ENCODE measurements at places on chromosomes 6 and 20.

GRCh38 chr6:30206799-30207618, 6.2 kb downstream of the TRIM26 start:
- DNase-seq, result no peak

GRCh38 chr20:24118034-24118433, 129.5 kb upstream of the GGTLC1 start:
- DNase-seq, result no peak

DNA sequence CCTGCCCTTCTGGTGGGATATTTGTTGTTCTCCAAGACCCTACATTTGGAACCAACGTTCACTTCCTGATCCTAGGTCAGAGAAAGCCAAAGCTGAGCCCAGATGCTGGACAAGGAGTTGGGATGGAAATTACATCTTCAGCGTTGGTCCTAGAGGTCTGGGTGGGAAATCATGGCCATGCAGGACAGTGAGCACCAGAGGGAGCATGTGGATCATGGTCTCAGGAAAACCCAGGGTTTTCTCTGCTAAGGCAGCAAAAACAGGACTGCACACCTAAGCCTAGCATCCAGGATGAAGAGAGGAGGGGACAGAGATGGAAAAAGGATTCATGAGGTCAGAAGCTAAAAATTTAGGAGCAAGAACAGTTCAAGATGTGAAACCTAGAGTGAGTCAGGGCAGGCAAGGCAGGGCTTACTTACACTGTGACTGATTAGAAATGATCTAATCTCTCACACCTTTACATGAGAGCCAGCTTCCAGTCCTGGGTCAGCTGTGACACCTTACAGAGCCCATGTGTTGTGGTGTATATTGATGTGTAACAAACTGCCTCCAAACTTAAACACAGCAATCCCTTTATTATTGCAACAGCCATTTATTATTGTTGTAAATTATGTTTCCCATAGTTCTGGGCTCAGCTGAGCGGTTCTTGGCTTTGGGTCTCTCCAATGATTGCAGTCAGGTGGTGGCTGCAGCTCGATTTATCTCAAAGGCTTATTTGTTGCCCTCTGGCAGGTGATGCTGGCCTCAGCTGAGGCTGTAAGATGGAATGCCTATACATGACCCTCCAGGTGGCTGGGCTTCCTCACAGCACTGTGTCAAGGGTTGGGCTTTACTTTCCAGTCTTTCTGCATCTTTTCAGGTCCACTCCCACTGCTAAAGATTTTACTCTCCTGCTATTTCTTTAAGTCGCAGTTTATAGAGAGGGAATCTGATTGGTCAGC, 6.5 kb downstream of the C20orf202 start:
- DNase-seq, result no peak

- no peak for DNase-seq
Observed at GRCh38 chr20:53428996-53429395, 164.6 kb downstream of the ZNF217 start.

DNA sequence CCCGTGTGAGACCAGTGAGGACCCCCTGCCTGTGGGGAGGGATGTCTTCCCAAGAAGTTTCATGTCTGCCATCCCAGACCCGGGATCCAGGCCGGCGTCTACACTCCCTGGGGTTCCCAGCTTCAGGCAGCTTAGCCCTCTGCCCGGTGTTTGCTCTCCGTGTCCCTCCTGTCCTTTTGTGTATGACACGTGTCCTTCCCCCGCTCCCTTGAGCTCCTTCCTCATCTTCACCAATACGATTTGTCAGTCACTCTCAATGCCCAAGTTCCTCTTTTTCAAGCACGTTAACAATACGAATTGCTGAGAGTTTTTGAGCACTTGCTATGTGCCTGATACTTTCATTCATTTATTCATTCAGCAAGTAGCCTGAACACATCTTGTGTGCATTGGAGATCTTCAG, 115.6 kb upstream of the PTPN1 start:
- no peak for DNase-seq

GRCh38 chr6:7507600-7507999, 33.9 kb upstream of the DSP start:
- no peak for DNase-seq

DNA sequence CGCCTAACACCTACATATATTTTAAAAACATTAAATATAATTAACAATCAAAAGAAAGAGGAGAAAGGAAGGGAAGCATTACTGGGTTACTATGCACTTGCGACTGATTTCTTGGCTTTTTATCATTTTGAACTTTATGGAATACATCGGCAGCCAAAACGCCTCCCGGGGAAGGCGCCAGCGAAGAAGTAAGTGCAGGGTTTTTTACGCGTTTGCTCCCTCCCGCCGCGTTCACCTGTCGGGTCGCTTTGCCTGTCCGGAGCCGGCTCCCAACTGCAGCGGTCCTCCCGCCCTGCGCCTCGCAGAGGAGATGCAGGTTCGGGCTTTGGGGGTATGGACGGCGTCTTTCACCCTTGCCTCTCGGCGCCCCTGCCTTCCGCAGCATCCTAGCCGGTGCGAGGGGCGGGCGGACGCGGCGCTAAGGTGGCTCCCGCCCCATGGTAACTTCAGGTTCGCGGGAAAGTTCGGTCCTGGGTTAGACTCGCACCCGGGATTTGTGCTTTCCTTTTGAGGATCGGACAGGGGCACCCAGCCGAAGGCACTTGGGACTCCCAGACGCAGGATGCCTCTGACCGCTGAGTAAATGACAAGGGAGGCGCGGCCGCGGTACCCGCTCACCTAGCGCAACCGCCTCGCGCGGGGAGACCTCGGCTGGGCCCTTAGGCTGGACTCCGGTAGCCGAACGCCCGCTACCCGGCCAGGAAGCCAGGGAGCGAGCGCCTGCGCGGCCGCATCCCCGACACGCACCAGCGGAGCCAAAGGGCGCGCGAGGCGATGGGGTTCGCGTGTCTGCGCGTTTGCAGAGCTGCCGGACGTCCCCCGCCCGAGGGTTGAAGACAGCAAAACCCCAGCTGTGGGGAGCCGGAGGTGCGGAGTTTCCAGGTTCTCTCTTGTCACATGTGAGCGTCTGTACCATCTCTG, 891 bp downstream of the RSPO3 start:
- DNase-seq, result no peak

DNA sequence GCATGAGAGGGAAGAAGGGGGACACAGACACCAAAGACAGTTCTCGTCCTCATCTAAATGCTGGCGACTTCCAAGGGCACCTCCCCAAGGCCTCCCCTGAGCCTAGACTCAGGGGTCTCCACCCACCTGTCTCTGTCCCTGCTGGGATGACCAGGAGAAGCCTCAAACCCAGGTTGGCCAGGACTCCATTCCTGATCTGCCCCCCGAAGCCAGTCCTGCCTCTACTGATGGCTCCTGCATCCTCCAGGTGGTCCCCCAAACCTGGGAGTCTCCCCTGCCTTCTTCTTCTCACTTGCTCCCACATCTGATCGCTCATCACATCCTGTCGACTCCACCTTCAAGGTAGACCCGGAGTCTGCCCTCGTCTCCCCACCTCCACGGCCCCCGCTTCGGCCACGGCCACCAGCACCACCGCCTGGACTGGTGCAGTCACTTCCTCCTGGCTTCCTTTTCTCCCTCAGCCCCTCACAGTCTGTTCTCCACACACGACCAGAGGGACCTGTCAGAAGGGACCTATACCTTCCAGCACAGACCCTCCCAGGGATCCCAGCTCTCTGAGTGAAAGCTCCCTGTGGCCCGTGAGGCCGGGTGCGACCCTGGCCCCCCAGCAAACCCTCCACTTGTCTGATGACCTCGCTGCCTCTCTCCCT, 92.1 kb downstream of the CEBPB start:
- DNase-seq, result no peak

GRCh38 chr6:110366256-110366655, 8.1 kb upstream of the METTL24 start:
- no peak for DNase-seq

DNA sequence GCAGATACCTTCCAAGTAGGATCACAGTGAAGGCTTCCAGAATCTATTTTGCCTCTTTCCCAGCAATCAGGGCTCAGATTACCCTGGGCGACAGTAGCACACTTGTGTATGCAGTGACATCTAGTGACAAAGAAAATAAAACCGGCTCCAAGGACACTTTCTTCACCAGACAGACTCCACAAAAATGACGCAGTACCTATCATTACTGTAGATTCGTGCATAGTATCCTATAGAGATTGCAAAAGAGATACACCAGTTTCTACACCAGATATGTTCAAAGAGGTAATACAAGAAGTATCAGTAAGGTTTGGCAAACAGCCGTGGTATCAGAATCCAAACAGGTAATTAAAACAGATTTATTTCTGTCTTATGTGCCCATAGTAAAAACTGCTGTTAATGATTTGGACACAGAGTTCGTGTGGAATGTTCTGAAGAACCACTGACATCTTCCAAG, 600.4 kb upstream of the JAG1 start:
- no peak for DNase-seq

DNA sequence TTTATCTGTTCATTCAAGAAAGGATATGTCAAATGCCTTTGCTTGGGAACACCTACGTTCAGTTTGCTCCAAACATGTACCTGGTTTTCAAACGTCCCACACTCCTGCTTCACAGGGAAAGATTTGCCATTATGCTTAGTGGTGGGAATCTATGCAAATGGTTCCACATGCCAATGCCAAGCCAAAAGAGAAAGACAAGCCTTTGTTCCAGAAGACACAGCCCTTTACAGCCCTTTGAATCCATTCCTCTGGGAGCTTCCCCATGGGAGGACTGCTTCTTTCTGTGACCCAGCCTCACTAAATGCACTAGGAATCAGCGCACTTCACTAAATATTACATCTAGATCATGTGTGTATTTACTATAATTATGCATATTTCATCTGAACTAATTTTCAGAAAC, 619.5 kb downstream of the PRKN start:
- no peak for DNase-seq

DNA sequence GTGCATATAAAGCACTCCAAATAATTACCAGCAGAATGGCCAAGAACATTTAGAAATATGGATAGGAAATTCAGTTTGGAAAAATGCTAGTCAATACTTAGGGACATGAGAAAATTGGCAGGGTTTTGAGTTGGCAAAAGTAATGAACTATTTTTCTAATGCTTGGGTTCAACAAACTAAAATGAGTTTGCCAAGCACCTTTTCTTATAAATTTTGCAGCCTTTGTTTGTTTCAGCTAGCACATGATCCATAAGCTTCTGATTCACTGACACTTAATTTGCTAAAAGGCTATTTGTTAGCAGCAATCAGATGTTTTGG, 324.8 kb downstream of the QKI start:
- no peak for DNase-seq

All from stimulated activated CD4-positive, alpha-beta T cell treated with anti-CD3 and anti-CD28 coated beads, Interleukin-4, amount 100 ng/mL, for 4 hours (primary cell).